ENCODE measurements at places on chromosomes 1 and 21. TPM values are rescaled to one million over a fixed set of nuclear protein-coding genes. Genes with fewer than 3 reads are reported as not detected.
A peak's percentile ranks its signal among the peaks of the same experiment; 100 is the strongest.

DNA sequence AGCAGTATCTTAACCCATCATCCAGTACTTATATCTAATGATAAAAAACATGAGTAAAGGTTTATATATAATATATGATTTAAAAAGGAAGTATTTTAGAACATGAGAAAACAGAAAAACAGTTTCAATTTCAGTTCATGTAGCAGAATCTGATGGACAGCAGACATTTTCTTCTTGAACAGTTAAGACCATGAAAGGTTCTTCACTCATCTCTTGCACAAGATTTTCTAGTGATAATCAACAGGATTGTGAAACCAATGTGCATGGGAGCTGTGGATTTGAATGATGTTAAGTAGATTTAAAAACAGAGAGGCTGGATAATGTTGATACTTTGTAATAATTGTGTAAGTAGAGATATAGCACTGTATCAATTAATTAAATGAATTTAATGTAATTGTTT, 1297.6 kb downstream of the BRINP3 start:
- no peaks in the 10 kb centered on the region for H3K4me1 ChIP-seq
- no peaks in the 10 kb centered on the region for H3K36me3 ChIP-seq
- H3K27ac ChIP-seq: no peak overlapping the region
- H3K27me3 ChIP-seq: no peaks in the 10 kb centered on the region
- no peak overlapping the region for H3K4me3 ChIP-seq

GRCh38 chr1:232982238-232982944, 32.0 kb downstream of the NTPCR start:
- no peak overlapping the region for H3K4me3 ChIP-seq
- H3K4me1 ChIP-seq: peaks cover 8% of the 10 kb centered on the region
- peak; percentile 78 for DNase-seq
- peaks cover 3% of the 10 kb centered on the region for H3K36me3 ChIP-seq

GRCh38 chr21:35517865-35518264, 468.8 kb upstream of the RUNX1 start:
- no peak overlapping the region for H3K4me3 ChIP-seq
- H3K36me3 ChIP-seq: no peaks in the 10 kb centered on the region
- no peak for DNase-seq
- H3K27me3 ChIP-seq: no peaks in the 10 kb centered on the region
- no peaks in the 10 kb centered on the region for H3K4me1 ChIP-seq

GRCh38 chr21:39094847-39095579, 88.2 kb downstream of the PSMG1 start:
- H3K4me1 ChIP-seq: peaks cover 10% of the 10 kb centered on the region
- no peak overlapping the region for H3K4me3 ChIP-seq
- no peaks in the 10 kb centered on the region for H3K36me3 ChIP-seq
- peak overlapping the region; percentile 26 for H3K27ac ChIP-seq
- H3K27me3 ChIP-seq: peaks cover 12% of the 10 kb centered on the region

GRCh38 chr1:203630697-203631096, 4.1 kb downstream of the ATP2B4 start:
- no peak for DNase-seq
- H3K27me3 ChIP-seq: no peaks in the 10 kb centered on the region
- H3K36me3 ChIP-seq: peaks cover 19% of the 10 kb centered on the region

- no peaks in the 10 kb centered on the region for H3K27me3 ChIP-seq
- no peak overlapping the region for H3K4me3 ChIP-seq
- DNase-seq: no peak
- H3K4me1 ChIP-seq: no peaks in the 10 kb centered on the region
- no peak overlapping the region for H3K27ac ChIP-seq
- no peaks in the 10 kb centered on the region for H3K36me3 ChIP-seq
These were observed 11.2 kb upstream of the NTMT2 start for GRCh38 chr1:170134521-170134920.

GRCh38 chr1:215704089-215704860, 137.2 kb downstream of the KCTD3 start:
- H3K4me1 ChIP-seq: no peaks in the 10 kb centered on the region
- H3K4me3 ChIP-seq: no peak overlapping the region
- no peaks in the 10 kb centered on the region for H3K36me3 ChIP-seq

- peak; percentile 93 for DNase-seq
- peak overlapping the region; percentile 86 for H3K4me3 ChIP-seq
- no peaks in the 10 kb centered on the region for H3K27me3 ChIP-seq
- peaks cover 17% of the 10 kb centered on the region for H3K36me3 ChIP-seq
- H3K4me1 ChIP-seq: peaks cover 45% of the 10 kb centered on the region
These were observed 749 bp upstream of the COX20 start for GRCh38 chr1:244834543-244835275.

Gene OR2T33
- total RNA-seq: not detected

Gene FMO1
- total RNA-seq: not detected

Gene ATAD3B
- total RNA-seq: 10.6 TPM

Gene HSD3B2
- not detected for total RNA-seq

Gene CELA2B
- total RNA-seq: not detected

Measured in osteoblast (primary cell).